ENCODE measurements at places on chromosomes 5 and 9. TPM values are rescaled to one million over a fixed set of nuclear protein-coding genes. Genes with fewer than 3 reads are reported as not detected.
A peak's percentile ranks its signal among the peaks of the same experiment; 100 is the strongest.

DNA sequence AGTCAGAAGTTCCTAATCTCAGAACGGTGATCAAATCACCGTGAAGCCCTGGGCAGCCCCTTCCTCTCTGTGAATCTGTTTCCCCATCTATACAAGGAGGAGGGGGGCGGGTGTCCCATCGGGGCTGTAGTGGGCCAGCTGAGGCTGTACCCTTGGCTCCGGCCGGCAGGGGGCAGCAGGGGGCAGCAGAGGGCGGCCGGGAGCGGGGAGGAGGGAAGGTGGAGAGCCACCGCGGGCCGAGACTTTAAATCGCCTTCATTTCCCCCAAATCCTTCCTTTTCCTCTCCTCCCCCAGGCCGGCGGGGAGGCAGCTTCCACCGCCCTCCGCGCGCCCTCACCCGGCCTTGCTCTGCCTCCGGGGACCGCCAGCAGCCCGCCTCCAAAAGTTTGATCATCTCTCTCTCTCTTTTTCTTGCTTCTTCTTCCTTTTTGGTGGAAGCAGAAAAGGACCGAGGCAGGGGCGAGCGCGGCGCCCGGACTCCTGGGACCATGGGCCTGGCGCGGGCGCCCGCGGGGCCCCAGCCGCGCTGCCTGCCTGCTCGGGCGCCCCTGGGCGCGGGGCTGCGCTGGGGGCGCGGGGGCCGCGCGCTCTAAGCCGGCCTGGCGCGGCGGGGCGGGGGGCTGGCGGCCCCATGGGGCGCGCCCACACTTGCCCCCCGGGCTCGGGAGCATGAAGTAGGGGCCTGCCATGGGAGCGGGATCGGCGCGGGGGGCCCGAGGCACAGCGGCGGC, at the start of gene COL27A1:
TSS of gene COL27A1 (plus strand) at position 275 of the 732 bp plus-strand sequence. CDS start at position 689, 414 bp downstream.
- DNase-seq, result peak; percentile 77
- H3K4me3 ChIP-seq, result peak within 1 kb of the TSS; percentile 70
- H3K36me3 ChIP-seq, result no peaks in the 10 kb centered on the region
- H3K27ac ChIP-seq, result no peak within 1 kb of the TSS

DNA sequence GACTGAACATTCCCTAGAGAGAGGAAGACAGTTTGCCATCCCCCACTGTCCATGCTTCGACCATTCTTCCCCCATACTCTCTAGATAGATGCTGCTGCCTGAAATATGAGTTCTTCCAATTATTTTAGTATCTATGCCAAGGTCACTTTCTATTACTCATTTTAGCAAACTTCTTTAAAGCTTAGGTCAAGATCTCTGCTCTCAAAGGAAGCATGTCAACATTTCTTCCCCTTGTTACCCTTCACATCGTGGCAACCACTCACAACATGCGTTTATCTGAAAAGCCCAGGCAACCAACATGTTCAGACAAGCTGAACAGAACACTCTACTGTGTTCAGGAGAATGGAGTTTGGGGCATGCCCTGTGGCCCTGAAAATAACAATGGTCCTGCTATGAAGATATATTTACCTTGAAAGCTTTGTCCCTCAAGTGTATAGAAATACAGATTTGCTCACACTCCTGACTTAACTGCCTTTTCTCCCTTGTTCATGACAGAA, 138.4 kb upstream of the KIF2A start:
- peak; percentile 14 for DNase-seq
- H3K4me3 ChIP-seq, result no peak overlapping the region
- H3K27me3 ChIP-seq, result peaks cover 11% of the 10 kb centered on the region
- peaks cover 11% of the 10 kb centered on the region for H3K4me1 ChIP-seq
- H3K36me3 ChIP-seq, result no peaks in the 10 kb centered on the region
- peak overlapping the region; percentile 9 for H3K27ac ChIP-seq

- no peak overlapping the region for H3K27ac ChIP-seq
- peaks cover 8% of the 10 kb centered on the region for H3K36me3 ChIP-seq
- H3K27me3 ChIP-seq, result no peaks in the 10 kb centered on the region
- no peaks in the 10 kb centered on the region for H3K4me1 ChIP-seq
Measured at GRCh38 chr5:128426090-128426534, 111.9 kb downstream of the FBN2 start.

GRCh38 chr9:121288673-121289025, 20.7 kb downstream of the GSN start:
- H3K27me3 ChIP-seq, result no peaks in the 10 kb centered on the region
- DNase-seq, result no peak
- H3K4me1 ChIP-seq, result peaks cover 55% of the 10 kb centered on the region
- peak overlapping the region; percentile 38 for H3K4me3 ChIP-seq
- peaks cover 4% of the 10 kb centered on the region for H3K36me3 ChIP-seq
- H3K27ac ChIP-seq, result peak overlapping the region; percentile 80

DNA sequence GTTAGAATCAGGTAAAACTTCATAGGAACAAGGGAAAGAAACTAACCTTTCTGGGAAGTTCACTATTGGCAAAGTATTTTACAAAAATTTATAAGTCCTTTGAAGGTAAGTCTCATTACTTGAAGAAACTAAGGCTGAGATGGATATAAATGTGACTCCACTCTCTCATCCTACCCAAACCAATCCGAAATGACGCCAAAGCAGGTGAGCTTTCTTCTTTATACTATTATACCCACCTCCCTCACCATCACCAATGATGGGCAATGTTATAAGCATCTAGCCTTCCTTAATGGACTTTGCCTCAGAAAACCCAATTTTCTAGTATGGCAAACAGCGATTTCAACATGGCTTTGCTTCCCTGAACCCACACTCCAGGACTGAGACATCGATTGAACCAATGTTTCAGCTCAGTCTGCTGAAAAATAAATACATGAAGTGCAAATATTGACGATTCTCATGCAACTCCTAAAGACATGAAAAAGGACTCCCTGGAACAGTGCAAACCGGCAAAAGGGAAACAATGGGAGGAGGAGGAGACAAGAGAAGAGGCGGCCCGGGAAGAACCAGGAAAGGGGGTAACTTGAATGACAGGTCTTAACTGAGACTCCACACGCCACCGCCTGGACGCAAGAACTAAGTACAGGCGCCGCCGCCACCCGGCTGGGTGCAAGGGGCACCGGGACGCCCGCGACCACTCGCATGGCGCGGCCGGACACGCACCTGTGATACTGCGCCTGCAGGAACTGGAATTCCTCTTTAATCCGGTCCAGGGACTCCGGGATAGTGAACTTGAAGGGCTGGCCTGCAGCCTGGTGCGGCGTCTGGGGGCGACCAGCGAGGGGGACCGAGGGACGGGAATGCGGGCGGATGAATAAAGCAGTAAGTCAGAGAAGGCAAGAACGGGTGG, 2.5 kb downstream of the TLE1 start:
- H3K27me3 ChIP-seq, result no peaks in the 10 kb centered on the region
- peak overlapping the region; percentile 89 for H3K27ac ChIP-seq
- peak; percentile 92 for DNase-seq
- H3K36me3 ChIP-seq, result peaks cover 17% of the 10 kb centered on the region

GRCh38 chr5:165325221-165325620, 1819.8 kb downstream of the MAT2B start:
- DNase-seq, result peak; percentile 93
- H3K4me1 ChIP-seq, result peaks cover 26% of the 10 kb centered on the region
- H3K27ac ChIP-seq, result no peak overlapping the region
- no peak overlapping the region for H3K4me3 ChIP-seq
- no peaks in the 10 kb centered on the region for H3K27me3 ChIP-seq

DNA sequence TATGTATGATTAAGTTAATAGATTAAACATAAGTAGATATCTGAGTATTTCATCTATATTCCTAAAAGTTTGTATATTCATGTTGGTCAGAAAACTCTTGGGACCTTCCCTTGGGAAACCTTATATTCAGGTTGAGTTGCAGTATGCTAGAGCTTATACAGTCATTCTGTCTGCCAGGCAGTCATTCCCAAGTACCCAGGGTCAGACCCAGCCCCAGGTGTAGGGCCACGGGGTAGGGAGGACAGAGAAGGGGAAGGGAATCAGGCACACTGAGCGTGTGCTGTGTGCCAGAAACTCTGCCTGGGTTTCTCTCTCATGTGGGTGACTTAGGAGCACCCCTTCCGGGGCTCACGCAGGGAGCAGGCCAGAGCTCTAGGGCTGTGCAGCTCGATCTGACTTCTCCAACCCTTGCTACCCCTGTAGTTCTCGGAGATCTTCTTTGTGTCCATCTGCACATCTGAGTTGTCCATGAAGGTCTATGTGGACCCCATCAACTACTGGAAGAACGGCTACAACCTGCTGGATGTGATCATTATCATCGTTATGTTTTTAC, 28.2 kb downstream of the CATSPER3 start:
- H3K27me3 ChIP-seq, result no peaks in the 10 kb centered on the region
- no peak for DNase-seq
- peaks cover 6% of the 10 kb centered on the region for H3K36me3 ChIP-seq
- H3K4me3 ChIP-seq, result no peak overlapping the region
- no peaks in the 10 kb centered on the region for H3K4me1 ChIP-seq

GRCh38 chr5:73214996-73215395, 42.0 kb downstream of the TMEM174 start:
- peak overlapping the region; percentile 73 for H3K4me3 ChIP-seq
- no peak overlapping the region for H3K27ac ChIP-seq
- peaks cover 14% of the 10 kb centered on the region for H3K4me1 ChIP-seq
- H3K27me3 ChIP-seq, result no peaks in the 10 kb centered on the region
- no peaks in the 10 kb centered on the region for H3K36me3 ChIP-seq

GRCh38 chr5:126339215-126339805, 83.9 kb upstream of the GRAMD2B start:
- no peaks in the 10 kb centered on the region for H3K36me3 ChIP-seq
- H3K27me3 ChIP-seq, result no peaks in the 10 kb centered on the region
- peaks cover 5% of the 10 kb centered on the region for H3K4me1 ChIP-seq
- peak; percentile 86 for DNase-seq
- H3K27ac ChIP-seq, result no peak overlapping the region
- no peak overlapping the region for H3K4me3 ChIP-seq

DNA sequence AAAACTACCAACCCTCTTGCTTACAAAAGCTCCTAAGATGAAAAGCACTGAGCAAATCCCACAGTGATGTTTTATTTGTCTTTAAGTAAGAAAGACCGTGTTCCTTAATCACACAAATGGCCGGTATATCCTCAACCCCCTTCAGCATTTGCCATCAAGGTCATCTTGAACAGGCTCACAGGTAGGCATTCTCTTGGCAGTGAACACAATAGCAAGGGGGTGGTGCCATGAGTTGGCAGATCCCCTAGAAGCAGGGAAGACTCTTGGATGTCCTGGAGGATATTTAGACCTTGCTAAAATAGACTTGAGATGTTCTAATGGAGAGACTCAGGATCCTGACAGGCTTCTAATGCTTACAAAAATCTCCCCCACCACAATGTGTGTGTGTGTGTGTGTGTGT, 323.0 kb downstream of the SPOCK1 start:
- H3K4me3 ChIP-seq, result no peak overlapping the region
- H3K4me1 ChIP-seq, result no peaks in the 10 kb centered on the region
- no peaks in the 10 kb centered on the region for H3K36me3 ChIP-seq
- no peak overlapping the region for H3K27ac ChIP-seq

DNA sequence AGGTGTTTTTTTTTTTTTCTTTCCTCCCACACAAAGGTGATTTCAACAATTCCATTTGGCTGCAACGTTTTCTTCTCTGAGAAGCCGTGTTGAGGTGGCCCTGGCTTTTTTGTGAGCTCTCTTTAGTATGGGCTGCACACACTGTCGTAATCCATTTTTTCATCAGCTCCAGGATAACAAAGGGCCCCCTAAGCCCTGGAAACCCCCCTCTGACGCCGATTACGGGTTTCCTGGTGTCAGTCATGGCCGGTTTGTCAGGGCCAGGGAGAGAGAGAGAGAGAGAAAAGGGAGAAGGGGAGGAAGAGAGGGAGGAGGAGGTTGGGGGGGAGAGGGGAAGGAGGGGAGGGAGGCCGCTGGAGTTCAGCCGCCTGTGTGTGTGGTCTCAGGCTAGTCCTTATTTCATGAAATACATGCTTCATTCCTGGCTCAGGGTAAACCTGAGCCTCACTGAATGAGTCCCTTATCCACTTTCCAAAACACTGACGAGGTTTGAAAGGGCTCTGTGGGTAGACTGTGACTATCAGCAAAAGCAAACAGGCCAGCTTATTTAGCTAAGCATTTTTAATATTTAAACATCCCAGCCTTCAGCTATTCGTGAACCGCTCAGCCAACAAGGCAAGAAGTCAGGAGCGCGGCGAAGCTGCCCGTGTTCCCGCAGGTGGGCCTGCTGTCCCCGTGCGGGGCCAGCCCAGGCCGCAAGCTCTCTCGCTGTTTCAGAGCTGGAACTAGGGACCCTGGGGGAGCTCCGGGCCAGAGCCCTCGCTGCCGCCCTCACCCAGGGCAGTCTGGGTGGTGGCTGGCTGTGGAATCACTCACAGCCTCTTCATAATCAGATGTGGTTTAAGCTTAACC, 172.8 kb downstream of the ERCC6L2 start:
- H3K36me3 ChIP-seq, result peaks cover under 1% of the 10 kb centered on the region
- H3K4me3 ChIP-seq, result no peak overlapping the region
- H3K27ac ChIP-seq, result no peak overlapping the region
- H3K4me1 ChIP-seq, result no peaks in the 10 kb centered on the region
- peaks cover 22% of the 10 kb centered on the region for H3K27me3 ChIP-seq

GRCh38 chr5:54148067-54148845, 162.1 kb downstream of the ARL15 start:
- no peaks in the 10 kb centered on the region for H3K36me3 ChIP-seq

GRCh38 chr9:69768716-69769115, 8.9 kb upstream of the PTAR1 start:
- H3K36me3 ChIP-seq, result no peaks in the 10 kb centered on the region
- H3K27ac ChIP-seq, result no peak overlapping the region
- H3K4me3 ChIP-seq, result no peak overlapping the region
- no peaks in the 10 kb centered on the region for H3K27me3 ChIP-seq
- DNase-seq, result no peak
- no peaks in the 10 kb centered on the region for H3K4me1 ChIP-seq

DNA sequence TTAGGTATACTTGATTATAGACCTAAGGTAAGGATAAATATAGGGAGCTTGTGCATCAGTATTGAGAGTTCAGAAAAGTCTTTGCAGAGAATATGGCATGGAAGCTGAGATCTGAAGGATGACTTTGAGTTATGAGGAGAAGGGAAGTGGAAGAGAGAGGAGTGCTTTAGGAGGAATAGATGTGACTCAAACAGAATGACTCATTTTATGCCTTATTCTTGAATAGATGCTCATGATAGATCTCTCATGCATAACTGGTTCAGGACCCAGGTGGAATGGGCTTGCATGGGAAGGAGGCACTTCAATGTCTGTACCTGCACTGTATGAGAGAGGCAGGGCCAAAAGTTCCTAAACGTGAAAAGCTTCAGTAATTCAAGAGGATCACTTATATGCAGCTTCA, 103.3 kb downstream of the CWC27 start:
- H3K27me3 ChIP-seq, result no peaks in the 10 kb centered on the region
- DNase-seq, result peak; percentile 4
- peaks cover 6% of the 10 kb centered on the region for H3K36me3 ChIP-seq
- no peak overlapping the region for H3K4me3 ChIP-seq
- H3K27ac ChIP-seq, result no peak overlapping the region

GRCh38 chr5:43354774-43355173, 41.6 kb upstream of the HMGCS1 start:
- no peaks in the 10 kb centered on the region for H3K4me1 ChIP-seq
- no peaks in the 10 kb centered on the region for H3K36me3 ChIP-seq
- no peak overlapping the region for H3K27ac ChIP-seq
- no peaks in the 10 kb centered on the region for H3K27me3 ChIP-seq

- DNase-seq, result no peak
- no peaks in the 10 kb centered on the region for H3K4me1 ChIP-seq
- no peak overlapping the region for H3K27ac ChIP-seq
Measured at GRCh38 chr5:126168785-126169184, 254.4 kb upstream of the GRAMD2B start.

The NOXA1 gene
- total RNA-seq, result 8.9 TPM

The TRIP13 gene
- total RNA-seq, result 21.4 TPM

The SLC34A1 gene
- not detected for total RNA-seq
